ENCODE measurements at places on chromosomes 6 and 20.

- DNase-seq = no peak
Observed at GRCh38 chr6:41652866-41653652, 14.8 kb downstream of the MDFI start.

- no peak for DNase-seq
Observed at GRCh38 chr6:3789018-3789895, 37.7 kb upstream of the PXDC1 start.

DNA sequence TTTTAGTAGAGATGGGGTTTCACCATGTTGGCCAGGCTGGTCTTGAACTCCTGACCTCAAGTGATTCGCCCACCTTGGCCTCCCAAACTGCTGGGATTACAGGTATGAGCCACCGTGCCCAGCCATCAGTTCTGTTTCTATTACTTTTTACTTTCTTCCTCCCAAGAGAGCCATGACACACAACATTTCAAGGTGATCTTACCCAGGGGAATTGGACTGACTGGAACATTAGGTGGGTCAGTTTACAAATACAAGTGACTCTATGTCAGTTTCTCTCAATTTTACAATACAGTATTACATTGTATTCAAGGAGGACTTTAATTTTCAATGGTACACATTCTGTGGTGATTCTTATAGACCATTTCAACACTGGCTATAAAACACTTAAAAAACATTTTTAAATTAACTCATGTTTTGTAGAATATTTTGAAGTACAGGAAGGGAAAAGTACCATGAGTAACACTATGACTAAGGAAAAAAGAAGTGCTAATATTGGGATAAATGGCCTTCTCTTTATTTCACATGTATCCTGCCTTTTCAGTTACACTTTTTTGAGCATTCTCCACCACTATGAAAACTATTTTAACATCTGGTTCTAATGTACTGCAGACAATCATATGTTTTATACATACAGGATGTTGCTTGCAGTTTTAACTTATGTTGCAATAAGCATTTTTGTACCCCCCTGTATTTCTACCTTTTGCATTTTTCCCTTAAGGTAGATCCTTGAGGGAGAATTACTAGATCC lies 8.4 kb downstream of the TPBG start:
- no peak for DNase-seq

DNA sequence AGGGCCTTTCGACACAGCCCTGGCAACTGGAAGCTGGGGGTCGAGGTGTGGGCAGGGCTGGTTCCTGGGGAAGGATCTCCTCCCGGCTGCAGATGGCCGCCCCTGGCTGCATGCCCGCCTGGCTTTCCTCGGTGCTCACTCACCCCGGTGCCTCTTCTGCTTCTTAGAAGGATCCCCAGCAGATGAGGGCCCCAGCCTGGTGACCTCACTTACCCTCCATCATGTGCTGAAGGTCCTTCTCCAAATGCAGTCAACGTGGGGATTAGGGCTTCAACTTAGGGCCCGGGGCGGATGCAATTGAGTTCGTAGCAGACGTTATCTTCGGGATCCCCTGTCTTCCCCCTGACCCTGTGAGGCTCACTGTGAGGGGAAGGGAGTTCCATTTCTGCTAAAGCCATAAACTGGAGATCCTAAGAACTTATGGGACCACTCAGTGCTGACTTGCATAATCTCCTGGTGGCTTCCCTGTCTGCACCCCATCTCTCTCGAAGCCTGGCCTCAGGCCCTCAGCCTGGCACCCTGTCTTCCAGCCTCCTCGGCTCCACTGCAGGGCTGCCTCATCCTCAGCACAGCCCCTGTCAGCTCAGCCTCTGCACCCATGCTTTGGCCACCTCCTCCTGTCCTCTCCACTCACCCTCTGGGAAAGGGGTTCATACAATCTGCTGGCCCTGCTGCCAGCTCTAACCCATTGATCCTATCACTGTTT lies 92.6 kb downstream of the THBS2 start:
- DNase-seq = no peak

DNA sequence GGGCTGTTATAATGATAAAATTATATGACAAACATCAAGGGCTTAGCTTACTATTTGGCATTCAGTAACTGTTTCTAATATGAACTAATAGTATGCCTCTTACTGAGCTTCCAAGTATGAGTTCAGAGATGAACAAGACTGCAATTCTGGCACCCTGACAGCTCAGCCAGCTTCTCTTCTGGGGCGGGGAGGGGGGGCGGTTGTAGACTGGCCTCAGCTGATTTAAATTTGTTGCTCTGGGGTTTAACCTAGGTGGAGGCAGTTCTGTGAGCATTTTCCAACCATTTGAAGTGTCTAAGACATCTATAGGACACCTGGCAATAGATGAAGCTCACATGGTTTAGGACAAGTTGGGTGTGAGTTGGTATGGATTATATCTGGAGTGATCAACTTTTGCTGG lies 401.9 kb downstream of the QKI start:
- DNase-seq = no peak

DNA sequence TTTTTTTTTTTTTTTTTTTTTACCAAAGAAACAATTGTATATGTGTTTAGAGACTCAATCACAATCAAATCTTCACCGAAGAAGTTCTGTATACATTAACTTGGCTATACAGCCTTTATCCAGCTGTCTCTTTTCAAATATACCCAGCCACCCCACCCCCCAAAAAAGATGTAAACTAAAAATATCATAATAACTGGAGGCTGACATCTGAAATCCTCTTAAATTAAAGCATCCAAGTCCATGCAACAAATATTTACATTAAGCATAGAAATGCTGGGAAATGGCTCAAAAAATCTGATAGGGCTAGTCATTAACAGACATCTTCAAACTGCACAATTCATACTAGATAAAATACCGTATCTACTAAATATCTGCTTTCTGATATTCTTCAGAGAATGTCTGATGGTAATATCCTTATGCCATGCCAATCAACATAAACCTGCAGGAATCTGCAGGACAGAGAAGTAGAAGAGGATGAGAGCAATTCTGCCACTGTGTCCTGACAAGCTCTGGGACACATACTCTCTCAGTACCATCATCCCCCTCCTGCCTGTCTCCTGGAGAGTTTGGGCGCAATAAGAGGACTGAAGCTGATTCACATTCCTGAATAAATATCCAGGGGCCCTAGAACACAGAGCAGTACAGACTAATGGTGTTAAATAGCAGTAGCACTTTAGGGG lies 152.4 kb downstream of the KIF6 start:
- DNase-seq = no peak

DNA sequence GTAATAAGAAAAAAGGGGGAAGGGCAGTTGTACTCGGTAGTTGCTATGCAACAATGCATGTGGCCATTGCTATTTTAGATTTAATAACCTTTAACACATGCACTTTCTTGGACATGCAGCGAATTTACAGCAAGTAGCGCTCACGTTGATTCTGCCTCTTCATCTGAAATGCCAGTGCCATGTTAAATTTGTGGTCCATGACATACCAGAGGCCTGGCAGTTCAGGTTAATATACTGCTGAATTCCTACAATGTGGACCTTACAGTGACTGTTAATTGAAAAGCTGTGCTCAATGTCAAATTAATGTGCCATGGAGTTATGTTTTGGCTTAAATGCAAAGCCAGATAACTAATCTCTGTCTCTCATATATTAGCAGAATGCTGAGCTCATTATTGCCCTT lies 699.7 kb downstream of the DOK5 start:
- no peak for DNase-seq

DNA sequence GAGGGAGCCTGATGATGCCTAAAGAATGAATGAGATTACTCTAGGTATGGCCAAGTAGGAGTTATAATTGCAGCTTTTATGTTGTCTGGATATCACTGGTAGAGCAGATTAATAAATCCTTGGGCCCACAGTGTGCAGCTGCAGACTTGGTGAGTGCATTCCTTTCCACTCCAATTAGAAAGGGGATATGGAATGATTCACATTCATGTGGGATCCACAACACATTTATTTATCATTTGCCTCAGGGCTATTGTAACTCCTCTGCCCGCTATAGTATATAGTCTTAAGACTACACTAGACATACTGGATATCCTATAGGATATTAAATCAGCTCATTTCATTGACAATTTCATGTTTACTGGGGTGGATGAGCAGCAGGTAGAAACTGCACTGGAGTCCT lies 11.6 kb upstream of the HLA-G start:
- DNase-seq = no peak

- DNase-seq = no peak
Observed at GRCh38 chr6:19167251-19167650, 669.9 kb upstream of the ID4 start.

- no peak for DNase-seq
Observed at GRCh38 chr6:91082311-91082832, 495.5 kb upstream of the MAP3K7 start.

- no peak for DNase-seq
Observed at GRCh38 chr6:99130897-99131873, 183.4 kb upstream of the FBXL4 start.

DNA sequence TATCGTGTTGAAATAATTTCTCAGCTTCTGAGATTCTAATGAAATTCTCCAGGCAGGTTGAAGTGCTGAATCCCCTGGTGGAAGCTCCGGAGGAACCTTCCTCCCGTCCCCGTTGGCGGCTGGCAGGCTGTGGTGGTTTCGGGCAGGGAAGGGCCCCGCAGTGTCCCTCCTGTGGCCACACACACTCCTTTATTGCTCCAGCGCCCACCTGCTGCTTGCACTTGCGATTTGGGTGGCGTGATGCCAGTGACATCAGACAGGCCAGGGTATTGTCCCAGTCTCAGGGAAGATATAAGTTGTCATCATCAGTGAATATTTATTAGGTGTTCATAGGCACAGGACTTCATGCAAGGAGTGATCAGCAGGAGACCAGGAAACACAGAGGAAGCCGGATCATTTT lies 530.4 kb downstream of the QKI start:
- DNase-seq = no peak

GRCh38 chr6:149478631-149479314 lies 6.0 kb downstream of the ZC3H12D start:
- DNase-seq = no peak

DNA sequence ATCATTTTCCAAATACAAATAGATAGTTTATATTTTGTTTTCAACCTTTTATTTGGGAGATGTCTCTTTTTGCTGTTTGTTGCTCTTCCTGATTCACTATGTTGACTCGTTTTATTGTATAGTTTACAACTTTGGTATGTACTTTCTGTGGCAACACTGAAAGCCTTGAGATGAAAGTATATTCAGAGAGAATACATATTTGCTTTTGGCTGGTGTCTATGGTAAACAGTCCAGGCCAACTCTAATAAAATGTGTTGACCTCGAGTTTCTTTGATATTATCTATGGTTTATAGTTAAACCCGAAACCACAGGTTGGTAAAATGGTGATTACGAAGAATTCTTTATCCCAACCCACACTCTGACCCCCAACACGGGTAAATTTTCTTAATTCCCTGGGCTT lies 919.6 kb upstream of the MAP3K7 start:
- DNase-seq = no peak

DNA sequence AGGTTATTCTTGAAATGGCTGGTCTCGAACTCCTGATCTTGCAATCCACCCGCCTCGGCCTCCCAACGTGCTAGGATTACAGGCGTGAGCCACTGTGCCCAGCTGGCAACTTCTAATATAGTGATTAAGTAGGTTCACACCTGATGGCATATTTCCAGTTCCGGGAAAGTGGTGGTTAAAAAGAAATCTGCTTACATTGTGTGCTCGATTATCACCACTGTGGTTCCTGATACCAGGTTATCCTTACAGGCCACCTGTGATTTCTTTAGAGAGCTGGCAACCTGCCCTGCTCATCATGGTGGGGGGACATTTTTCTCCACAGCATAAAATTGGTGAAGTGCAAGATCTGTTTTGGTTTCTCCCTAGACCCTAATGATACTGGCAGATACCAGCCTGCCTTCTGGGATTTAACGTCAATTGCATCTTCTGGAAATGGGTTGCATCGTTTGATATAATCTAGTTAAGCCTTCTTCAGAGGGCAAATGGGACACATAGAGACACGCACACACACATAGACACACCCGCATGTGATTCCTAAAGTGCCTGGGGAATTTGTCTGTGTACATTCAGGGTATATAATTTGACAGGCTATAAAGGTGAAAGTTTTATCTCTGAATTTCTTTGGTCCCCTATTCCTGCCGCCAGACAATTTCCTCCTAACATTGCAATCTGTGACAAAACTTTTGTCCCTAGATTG lies 49.7 kb upstream of the CITED2 start:
- DNase-seq = no peak

- DNase-seq = no peak
Observed at GRCh38 chr20:1867495-1868260, 27.5 kb upstream of the SIRPA start.

DNA sequence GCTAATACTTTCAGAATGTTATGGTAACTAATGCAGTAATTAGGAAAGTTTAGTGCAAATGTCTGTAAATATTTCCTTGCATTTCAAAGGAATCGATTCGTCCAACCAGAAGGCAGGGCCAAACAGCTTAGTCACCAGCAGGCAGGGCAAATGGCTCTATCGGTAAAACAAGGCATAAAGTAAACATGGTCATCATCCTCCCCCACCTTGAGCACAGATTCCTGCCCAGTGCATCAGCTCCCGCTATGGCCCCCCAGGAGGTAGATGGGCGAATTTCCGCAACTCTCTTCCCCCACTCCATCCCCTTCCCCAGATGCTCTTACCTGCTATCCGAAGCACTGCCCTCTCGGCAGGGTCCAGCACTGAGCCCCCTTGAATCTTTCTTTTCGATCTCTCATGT lies 103.8 kb upstream of the BEND6 start:
- no peak for DNase-seq

GRCh38 chr6:132253211-132253610 lies 148.1 kb downstream of the MOXD1 start:
- no peak for DNase-seq

GRCh38 chr6:96562886-96563285 lies at the start of gene FHL5:
Gene FHL5 (plus strand): TSS chr6:96563128. CDS start chr6:96603614, 40,486 bp downstream.
- DNase-seq = no peak

DNA sequence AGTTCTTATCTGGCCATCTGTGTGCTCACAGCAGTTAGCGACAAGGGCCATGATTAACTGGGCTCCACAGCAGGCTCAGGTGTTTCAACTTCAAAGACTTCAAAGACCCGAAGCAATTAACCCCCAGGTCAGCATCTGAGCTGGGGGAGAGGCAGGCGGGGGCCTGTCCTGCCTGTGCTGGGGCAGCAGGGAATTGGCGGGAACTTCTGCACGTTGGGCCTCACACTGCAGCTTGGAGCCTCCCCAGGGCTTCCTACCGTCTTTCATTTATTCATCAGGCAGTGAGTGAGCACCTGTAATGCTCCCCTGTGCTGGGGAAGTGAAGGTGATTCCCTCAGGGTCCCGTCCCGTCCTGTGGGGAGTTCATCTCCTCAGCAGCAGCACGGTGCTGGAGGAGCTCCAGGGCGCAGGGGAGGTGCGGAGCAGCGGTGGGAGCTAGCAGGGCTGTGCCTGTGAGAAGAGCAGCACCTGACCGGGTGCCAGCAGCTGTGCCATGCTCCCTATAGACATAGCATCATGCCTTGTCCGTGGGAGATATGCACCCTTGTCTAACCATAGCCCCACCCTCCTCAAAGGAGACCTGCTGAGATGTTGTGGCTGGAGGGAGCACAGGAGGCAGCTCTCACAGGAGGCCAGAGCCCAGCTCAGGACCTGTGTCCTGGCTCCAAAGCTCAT lies 51.8 kb upstream of the FRMD1 start:
- no peak for DNase-seq

- no peak for DNase-seq
Observed at GRCh38 chr6:146087386-146087785, 58.5 kb downstream of the GRM1 start.
